Right lung (tissue), 10 donors: ENCODE measurements at places on chromosomes 1 and 21. TPM values are rescaled to one million over a fixed set of nuclear protein-coding genes. Genes with fewer than 3 reads are reported as not detected.

The GJA5 gene
- polyA plus RNA-seq = 78.5 TPM

DNA sequence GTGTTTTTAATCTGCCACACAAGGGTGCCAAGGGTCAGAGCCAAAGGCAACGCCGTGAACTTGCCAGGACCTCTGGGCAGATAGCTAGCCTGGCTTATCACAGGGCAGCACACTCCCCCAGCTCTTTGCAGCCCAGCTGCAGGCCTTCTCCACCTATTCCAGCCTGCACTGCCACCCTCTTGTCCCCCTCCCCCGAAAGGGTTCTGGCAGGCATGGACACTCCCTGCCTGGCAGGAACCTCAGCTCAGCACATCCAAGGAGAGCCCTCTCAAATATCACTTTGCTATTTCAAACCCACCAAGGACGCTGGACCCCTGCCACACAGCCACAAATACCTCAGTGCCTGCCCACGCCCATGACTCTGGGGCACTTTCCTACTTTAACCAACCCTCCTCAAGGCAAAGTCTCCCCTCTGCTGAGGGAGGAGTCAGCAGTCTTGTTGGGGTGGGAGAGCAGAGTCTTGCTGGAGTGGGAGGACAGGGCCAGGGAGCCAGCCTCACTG is 9.1 kb downstream of the SSBP3 start:
- no peak for DNase-seq

GRCh38 chr1:204744107-204744779 is 58.7 kb upstream of the LRRN2 start:
- DNase-seq = no peak

- no peak for DNase-seq
These were observed 38.2 kb upstream of the USH2A start for GRCh38 chr1:216461466-216461865.

- no peak for DNase-seq
These were observed 31.7 kb downstream of the CHRM3 start for GRCh38 chr1:239417986-239418640.

- DNase-seq = peak; percentile 48
These were observed 1.9 kb downstream of the FTCD start for GRCh38 chr21:46153247-46154154.

The TEDDM1 gene
- polyA plus RNA-seq = 0.21 TPM

- DNase-seq = peak; percentile 33
These were observed 54.3 kb upstream of the HNRNPU start for GRCh38 chr1:244918421-244919319.

DNA sequence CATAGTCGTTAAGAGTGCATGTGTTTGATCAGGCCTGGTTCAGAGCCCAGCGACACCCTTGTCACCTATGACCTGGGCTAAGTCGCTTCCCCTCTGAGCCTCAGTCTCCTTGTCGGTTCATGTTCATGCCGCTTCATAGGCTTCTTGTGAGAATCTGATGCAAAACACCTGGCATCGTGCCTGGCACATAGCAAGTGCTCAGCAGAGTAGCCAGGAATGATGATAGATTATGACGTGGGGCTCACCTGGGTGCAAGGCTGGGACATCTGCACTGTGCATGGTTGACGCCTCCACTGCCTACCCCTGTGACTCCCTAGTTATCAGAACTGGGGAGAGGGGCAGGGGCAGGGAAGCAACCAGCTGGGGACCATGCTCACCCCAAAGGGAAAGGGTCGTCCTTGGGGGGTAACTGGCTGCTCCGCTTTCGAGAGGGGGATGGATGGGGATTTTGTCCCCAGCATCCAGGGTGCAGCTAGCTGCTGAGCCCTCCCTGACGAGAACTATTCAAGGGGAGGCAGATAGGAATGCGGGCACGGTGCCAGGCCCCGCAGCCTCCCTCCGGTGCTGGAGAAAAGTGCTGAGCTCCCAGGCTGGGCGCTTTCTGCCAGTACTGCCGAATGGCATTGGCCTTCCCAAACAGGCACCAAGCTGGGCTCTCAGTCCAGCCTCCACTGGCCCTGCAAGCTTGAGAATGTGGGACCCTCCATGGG is 9.3 kb downstream of the EFHD2 start:
- DNase-seq = no peak

DNA sequence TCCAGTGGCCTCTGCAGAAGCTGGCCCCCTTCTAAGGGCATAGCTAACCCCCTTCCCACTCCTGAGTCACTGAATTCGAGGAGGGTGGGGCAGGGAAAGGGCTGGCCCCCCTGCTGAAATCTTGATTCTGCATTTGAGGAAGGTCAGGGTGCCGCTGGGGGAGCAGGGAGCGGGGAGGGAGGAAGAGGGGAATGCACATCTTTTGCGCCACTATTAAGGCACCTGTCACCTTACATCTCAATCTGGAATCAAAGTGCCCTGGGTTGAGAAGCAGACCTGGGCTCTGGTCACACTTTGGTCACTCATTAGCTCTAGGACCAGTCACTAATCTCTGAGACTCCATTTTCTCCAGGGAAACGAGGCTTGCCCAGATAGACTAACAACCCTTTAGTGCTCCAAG is 62.0 kb downstream of the TOR1AIP2 start:
- DNase-seq = no peak

The CFAP141 gene
- 3.9 TPM for polyA plus RNA-seq

The MANEAL gene
- 4.0 TPM for polyA plus RNA-seq

DNA sequence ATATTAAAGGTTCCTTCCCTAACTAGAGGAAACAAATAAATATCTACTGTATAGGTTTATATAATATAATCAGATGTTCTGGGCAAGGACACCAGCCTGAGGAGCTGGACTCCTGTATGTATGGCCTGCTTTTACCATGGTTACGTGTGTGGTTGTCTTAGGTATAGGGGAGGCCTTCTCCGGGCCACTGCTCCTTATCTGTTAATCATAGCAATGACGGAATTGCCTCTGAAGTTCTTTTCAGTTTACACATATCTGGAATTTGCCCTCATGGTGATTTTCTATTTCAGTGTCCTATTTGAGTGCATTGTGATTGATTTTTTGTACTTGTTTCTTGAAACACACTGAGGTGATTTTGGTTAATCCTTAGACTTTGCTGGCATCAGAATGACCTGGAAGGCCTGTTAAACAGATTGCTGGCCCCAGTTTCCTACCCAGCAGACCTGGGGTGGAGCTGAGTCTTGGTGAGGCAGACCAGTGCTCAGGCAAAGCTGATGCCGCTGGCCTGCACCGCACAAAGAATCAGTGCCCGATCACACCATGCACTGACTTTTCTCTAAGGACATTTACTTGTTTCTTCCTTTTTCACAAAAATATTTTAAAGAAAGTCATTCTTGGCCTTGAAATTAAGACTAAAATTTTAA is 18.5 kb downstream of the ABCB10 start:
- DNase-seq = no peak

The DLGAP3 gene
- 0.15 TPM for polyA plus RNA-seq

- no peak for DNase-seq
These were observed 22.6 kb downstream of the TUFT1 start for GRCh38 chr1:151562661-151563060.

DNA sequence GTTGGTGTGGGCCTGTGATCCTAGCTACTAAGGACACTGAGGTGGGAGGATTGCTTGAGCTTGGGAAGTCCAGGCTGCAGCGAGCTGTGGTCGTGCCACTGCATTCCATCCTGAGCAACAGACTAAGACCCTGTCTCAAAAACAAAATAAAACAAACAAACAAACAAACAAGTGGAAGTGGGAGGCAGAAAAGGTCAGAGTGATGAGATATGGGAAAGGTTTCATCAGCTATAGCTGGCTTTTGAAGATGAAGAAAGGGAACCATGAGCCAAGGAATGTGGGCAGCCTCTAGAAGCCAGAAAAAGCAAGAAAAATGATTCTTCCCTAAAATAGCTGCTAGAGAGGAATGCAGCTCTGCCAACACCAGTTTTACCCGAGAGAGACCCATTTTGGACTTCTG is 10.6 kb upstream of the NUCKS1 start:
- no peak for DNase-seq

- DNase-seq = no peak
These were observed 16.9 kb downstream of the MORN1 start for GRCh38 chr1:2374252-2375155.

DNA sequence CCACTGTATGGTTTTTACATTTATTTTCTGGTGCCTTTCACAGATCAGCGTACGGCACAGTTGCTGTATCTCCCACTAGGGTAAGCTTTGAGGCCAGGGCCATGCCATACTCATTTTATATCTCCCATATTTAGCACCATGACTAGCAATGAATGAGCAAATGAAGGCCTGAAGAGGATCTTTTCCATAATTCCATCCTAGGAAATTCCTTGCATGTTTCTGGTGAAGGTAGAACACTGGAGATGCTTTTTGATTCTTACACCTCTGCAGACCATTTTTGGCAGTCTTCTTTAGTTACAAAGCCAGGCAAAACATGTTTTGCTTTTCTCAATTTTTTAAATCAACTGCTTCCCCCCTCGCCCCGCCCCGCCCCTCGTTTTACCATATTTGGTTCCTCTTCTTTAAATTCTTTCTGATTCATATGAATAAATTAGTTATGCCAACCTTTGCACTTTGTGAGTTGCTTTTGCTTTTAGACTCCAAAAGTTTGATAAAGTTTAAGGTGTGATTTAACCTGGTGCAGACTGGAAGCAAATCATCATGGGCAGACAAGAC is 78.9 kb upstream of the AK4 start:
- no peak for DNase-seq

DNA sequence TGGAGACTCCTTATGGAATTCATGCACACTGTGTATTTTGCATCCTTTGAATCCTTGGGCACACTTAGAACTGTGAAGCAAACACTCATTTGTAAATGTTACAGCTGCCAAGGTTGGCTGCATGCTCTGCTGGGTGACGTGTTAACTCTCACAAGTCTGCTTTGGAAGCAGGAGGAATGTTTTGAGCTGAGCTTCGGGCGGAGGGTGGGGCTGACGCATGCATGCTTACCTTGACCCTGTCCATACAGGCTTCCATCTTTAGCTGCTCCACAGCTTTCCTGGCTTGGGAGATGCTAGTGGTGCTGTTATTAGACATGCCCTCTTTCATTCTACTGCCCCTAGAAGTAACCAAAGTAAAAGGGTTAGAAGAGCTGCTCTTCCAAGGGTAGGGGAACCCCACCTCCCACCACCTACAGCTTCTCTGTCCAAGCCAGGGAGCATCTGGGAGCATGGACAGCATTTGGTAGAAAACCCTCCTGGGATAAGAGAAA is 66.0 kb downstream of the GNG4 start:
- no peak for DNase-seq

GRCh38 chr1:17255336-17255735 is 6.4 kb downstream of the PADI3 start:
- DNase-seq = no peak

DNA sequence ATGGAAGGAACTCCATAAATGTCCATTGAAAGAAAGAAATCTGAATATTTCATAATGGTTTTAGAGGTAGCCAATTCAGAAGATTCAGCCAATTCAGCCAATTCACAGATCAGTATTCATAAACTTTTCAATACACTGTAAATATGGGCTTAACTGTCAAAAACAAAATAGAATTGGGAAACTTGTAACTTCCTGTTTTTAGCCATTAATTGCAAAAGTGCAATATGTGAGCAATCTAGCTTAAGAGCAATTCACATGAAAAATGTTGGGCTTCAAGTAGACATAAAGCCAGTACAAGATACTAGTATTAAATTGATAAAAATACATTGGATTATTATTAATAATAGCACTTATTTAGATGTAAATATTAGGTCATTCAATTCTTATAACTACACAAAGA is 27.5 kb upstream of the PLPPR4 start:
- DNase-seq = no peak

The CDKN2C gene
- 25.0 TPM for polyA plus RNA-seq

The PCP4 gene
- polyA plus RNA-seq = 14.3 TPM

- no peak for DNase-seq
These were observed 9.1 kb downstream of the MRAP start for GRCh38 chr21:32307706-32308105.

GRCh38 chr1:206067486-206068227 is 14.7 kb downstream of the RHEX start:
- peak; percentile 23 for DNase-seq

The AK4 gene
- 3.0 TPM for polyA plus RNA-seq

GRCh38 chr1:172398193-172398592 is 22.3 kb upstream of the C1orf105 start:
- DNase-seq = no peak

GRCh38 chr1:169371404-169371803 is 3.4 kb downstream of the BLZF1 start:
- DNase-seq = no peak

DNA sequence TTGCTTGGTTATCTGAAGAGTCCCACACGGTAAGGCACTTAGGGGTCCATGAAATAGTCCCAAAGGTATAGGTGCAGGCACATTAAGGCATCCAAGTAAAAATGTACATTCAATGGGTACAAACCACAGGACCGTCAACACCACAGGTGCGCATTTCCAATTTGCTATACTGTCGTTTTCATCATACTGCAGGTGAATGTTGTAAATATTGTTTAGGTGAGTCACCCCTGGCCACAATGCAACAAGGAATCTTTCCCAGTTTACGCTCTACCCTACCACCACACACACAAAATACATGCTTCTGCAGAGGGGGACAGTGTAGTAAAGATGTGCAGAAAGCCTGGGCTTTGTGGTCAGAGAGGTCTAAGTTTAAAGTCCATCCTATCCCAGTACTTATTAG is 13.7 kb downstream of the CADM3 start:
- DNase-seq = no peak

- peak; percentile 65 for DNase-seq
These were observed 12.1 kb downstream of the IL24 start for GRCh38 chr1:206909161-206909882.
